ENCODE measurements at places on chromosomes 6 and 20.

GRCh38 chr20:49707118-49707517 is 6.6 kb downstream of the B4GALT5 start:
- no peak for DNase-seq

- no peak for DNase-seq
Observed at GRCh38 chr6:144840619-144841018, 555.5 kb downstream of the UTRN start.

DNA sequence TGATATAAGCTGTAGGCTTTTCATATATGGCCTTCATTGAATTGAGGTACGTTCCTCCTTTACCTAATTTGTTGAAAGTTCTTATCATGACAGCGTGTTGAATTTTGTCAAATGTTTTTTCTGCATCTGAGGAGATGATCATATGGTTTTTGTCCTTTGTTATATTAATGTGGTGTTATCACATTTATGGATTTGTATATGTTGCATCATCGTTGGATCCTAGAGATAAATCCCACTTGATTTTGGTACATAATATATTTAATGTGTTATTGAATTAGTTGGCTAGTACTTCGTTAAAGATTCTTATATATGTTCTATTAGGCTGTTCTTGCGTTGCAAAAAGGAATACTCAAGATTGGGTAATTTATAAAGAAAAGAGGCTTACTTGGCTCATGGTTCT is 8.6 kb upstream of the WFDC9 start:
- no peak for DNase-seq

DNA sequence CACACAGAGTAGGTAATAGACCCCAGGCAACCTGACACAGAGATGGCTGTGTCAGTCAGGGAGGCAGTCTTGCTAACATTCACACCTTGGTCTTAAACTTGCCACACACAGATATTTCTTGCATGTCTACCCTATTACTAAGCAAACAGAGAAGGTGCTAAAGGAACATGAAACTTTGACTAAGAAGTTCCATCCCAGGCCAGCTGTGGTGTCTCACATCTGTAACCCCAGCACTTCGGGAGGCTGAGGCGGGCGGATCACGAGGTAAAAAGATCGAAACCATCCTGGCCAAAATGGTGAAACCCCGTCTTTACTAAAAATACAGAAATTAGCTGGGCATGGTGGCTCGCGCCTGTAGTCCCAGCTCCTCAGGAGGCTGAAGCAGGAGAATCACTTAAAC is 222.4 kb upstream of the JARID2 start:
- DNase-seq = no peak

- no peak for DNase-seq
Observed at GRCh38 chr6:84403545-84403944, 176.1 kb upstream of the CEP162 start.

DNA sequence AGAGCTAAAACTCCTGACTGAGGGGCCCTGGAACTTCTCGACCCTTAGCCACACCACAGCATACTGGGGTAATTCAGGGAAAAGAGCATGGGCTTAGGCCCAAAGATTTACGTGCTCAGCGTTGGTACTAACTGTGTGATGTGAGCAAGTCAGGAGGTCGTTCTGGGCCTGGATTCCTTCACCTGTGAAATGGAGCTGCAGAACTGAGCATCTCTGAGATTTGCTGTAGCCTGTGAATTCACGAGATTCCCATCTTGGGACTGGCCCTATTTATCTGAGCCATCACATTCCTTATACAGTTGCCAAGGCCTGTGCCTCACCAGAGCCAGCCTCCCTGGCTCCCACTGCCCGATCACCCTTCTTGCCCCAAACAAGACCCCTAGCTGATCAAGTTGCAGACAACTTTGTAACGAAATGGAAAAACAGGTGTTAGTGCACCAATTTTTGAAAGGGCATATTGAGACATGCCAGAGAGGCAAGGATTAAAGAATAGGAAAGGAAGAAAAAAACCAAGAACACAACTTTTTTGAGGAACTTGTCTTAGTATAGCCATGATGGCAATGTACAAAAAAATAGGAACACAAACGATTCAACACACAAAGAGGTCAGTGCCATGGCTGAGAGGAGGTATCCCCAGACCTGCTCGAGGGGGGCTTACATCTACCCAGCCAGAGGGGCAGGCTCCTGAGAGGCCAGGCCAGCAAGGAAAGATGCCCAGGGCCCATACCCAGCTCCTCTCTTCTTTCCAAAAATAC is 323.0 kb upstream of the JARID2 start:
- DNase-seq = no peak

DNA sequence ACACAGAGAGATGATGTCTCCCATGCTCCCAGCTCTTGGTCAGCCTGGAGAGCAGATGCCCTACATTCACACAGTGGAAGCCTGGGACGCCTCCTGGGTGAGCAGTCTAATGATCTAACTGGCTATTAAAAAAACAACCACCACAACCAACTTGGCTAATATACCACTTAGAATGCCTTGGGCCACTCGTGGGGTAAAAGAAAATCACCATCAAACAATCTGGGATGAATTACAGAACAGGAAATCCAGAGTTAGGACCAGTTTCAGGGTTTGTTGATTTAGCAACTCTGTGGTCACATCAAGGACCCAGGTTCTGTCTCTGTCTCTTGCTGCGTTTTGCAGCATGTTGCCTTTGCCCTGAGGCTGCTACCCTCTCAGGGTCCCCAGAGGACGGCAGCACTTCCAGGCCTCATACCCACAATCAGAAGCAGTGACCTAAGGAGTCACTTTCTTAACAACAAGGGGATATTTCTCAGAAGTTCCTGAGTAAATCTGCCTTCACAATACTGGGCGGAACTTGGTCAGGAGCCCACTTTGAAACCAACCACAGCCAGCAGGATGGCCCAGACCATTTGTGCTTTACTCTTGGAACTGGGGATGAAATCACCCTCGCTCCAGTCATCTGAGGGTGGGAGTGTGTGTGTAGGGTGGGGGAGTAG is 118.7 kb downstream of the CLIC5 start:
- no peak for DNase-seq

GRCh38 chr6:85278466-85279035 is 171.3 kb upstream of the NT5E start:
- no peak for DNase-seq

DNA sequence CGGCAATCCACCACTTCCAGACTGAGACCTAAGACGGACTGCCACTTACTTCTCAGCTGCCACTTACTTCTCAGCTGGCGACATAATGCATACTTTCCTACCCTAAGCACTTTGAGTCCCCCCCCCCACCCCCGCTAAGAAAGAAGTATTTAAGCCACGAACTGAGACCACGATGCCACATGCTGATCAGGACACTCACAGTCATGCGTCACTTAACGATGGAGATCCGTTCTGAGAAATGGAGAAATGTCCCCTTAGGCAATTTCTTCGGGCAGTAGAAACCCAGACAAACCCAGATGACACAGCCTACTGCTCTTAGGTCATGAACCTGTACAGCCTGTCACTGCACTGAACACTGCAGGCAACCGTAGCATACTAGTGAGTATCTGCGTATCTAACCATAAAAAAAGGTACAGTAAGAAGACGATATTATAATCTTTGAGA is 690 bp downstream of the IFNGR1 start:
- DNase-seq = no peak

DNA sequence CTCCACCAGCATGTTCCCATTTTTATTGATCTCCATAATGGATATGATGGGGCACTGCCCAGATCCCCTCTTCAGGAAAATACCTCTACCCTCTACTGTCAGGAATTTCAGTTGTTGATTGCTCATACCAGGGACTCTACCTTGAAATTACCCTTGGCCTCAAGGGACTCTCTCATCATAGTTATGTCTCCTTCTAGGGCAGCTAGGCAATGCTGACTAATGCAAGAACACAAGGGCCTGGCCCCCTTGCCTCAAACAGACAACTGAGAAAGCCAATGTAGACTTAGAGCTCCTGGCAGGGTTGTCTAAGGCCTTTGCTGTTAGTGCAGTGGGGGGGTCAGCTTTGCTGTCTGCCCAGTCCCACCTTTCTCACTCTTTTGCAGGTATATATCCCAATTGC is 493.1 kb downstream of the BTBD3 start:
- no peak for DNase-seq
